ENCODE measurements at places on chromosomes 2 and 18.

DNA sequence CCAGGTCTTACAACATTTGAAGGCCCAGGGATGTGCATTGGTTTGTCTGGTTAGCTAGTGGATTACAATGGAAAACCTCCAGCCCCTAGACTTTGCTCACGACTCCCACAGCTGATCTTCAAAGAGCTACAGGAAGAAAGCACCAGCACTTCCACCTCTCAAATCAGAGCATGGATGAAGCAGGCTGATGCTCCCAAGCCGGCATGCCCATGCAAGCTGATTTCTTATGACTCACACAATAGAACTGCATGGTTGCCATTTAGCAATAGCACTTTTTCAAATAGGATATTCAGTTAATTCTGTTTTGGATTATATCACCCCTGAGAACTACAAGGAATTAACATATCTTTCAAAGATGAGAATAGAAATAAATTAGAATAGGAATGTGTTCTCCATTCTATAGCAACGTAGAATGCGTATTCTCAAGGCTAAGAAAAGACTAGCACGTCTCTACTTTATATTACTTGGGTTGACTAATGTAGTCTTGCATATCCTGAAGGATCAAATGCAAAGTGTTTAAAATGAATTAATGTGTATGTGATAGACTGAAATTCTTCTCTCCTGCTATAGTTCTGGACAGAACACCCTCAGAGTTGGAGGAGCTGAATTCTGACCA, 292.4 kb downstream of the TRIB2 start:
- no peak for DNase-seq

DNA sequence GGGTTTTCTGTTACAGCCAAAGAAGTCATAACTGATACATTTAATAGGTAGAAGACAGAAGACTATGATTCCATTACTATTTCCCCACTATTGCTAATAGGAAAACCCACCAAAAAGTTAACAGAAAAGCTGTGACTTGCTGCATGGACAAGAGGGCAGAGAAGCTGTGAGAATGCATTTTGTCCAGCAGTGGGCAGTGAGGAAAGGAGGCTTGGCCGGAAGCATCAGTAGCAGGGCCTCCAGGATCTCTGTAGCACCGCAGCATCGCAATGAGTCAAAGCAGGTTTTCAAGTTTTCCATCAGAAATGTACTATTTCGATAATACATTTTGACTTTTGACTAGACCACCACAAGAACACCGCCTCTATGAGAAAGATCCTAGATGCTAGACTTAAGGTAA, 24.9 kb downstream of the MYO5B start:
- no peak for DNase-seq

GRCh38 chr2:68992933-68993332, 18.5 kb downstream of the GKN1 start:
- no peak for DNase-seq

- DNase-seq = no peak
These were observed 1.2 kb downstream of the VPS54 start for GRCh38 chr2:64017811-64018700.

DNA sequence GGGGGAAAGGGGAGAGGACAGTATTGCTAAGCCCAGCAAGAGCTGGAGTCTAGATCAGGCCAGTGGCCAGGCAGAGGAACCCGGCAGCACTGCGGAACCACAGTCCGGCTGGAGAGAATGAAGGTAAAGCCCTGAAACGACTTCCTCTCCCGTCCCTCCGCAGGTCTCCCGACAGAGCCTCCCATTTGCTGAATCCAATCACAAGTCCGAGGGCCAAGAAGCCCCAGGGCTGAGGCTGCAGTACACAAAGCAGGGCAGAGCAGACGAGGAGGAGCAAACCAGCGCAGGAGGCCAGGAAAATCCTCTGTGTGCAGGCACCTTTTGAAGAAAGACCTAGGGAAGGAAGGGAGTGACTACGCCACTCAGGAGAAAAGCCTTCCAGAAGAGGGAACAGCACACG, 104.4 kb downstream of the OSBPL1A start:
- DNase-seq = no peak

- no peak for DNase-seq
These were observed 73.8 kb downstream of the SPTBN1 start for GRCh38 chr2:54529935-54530334.

DNA sequence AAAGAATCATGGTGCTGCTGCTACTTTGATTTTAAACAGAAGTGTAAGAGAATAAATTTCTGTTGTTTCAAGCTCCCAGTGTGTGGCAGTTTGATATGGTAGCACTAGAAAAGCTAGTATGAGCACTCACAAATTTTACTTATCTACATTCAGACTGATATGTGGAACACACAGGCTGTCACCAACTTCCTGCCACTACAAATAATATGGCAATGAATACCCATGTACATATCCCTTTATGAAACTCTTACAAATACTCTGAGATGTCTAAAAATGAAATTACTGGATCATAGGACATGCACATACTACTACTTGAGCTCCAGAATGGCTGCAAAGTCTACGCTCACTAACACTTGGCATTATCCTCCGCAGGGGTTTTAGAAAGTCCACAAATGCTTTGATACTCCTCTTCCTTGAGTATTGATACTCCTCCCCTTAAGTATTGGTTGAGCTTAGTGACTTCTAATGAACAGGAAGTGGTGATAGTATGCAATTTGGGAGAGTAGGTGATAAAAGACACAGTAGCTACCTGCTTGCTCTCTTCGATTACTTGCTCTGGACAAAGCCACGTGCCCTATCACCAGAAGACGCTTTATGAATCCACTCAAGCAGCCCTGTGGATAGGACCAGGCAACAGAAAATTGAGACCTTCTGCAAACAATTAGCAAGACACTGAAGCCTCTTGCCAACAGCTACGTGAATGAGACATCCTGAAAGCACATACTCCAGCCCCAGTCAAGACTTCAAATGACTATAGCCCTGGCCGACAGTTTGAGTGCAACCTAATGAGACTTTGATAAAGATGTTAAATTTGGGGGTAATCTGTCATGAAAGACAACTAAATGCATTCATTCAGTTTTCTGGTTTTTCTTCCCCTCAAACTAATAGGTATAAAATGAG, 35.4 kb downstream of the FBXO11 start:
- no peak for DNase-seq

DNA sequence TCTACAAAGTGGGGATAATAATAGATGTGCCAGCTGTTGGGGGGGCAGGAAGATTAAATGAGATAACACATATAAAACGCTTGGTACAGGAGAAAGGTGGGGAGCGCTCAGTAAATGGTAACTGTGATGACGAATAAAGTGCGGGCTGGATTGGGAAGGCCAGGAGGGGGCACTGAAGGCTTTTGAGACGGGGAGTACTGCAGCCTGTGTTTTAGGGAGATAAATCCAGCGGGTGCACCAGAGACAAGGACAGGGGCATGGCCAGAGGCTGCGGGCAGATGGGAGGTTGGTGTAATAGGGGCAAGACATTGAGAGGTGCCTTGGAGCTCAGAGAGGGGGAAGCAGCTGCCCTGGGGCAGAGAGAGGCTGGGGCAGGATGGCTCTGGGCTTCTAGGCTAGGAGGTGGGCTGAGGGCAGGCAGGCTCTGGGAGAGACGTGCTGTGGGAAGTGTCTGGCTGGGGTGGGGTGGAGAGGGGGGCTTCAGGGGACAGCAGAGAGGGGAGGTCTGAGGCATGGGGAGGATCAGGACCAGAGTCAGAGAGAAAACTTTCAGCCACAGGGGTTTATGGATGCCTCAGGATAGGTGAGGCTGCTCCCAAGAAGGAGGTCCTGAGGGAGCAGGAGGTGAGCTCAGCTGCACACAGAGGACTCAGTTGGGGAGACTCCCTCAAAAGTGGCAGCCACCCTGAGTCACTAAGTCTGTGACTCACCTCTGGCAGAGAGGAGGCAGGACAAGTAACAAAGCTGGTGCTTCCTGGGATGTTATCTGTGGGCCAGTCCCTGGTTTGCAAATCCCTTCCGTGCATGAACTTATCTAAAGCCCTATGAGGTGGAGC, 18.8 kb downstream of the TEX44 start:
- no peak for DNase-seq

DNA sequence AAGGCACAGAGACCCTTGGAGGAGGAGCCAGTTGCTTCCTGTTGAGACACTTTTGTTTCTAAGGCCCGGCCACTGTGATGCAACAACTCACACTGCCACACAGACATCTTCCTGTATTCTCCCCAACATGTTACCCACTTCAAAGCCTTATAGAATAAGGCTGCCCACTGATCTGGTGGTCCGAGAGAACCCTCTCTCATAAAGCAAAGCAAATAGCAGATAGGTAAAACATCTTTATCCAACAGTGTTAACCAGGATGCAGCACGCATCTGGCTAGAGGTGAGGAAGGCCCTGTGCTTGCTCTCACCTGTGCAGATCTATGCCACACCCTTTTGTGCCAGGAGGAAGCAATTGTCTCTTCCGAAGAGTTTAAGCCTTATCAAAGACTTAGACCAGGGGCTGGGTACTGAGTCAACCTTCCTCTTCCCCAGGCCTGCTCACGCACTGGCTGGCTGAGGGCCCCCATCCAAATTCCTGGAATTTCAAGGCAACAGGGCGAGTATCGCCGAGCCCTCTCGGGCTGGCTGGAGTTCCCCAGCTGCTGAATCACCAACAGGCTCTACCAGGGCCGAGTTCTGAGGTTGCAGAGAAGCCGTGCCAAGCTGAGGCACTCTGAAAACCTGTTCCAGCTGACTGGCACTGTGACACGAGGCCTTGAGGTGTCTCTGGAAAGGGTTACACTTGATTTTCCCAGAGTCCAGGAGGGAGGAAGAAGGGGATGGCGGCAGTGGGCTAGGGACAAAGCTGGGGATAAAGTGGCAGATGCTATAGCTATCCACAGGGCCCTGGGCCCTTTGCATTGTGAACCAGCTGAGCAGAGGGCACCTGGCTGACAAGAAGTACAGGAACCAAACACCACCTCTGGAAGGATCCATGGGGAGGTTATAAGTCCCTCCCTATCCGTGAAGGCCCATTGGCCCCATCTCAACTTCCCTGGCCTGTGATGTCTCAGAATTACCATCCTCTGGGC, 29.3 kb downstream of the TGFA start:
- no peak for DNase-seq
